Esophagus squamous epithelium (tissue), 5 donors: ENCODE measurements at places on chromosomes 6 and 20.

DNA sequence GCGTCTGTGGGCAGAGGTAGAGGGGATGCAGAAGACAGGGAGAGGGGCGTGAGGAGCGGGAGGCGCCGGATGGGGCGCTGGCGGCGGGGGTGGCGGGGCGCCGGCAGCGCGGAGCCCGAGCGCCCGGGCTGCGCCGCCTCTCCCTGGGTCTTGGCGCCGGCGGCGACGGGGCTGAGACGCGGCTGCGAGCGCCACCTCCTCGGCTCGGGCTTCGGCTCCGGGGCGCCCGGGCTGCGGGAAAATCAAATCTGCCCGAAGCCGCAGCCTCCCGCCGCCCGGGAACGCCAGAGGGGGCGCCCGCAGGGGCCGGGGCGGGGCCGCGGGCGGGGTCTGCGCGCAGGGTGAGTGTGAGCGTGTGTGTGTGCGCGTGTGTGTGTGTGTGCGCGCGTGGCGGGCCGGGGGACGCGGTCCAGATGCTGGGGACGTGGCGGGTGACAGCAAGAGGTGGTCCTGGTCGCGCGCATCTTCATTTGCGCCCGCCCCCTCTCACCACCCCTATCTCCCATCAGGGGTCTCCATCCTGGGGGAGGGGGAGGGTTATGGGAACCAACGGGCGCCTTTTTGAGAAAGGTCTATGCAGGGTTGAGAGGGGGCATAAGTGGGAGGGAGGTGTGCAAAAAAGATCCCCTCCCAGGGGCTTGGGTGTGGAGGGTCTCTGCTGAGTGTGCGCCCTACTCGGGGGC is 646 bp upstream of the CPNE5 start:
- no peak for DNase-seq

- no peak for DNase-seq
These were observed 98.6 kb downstream of the PTPRK start for GRCh38 chr6:128421788-128422187.

DNA sequence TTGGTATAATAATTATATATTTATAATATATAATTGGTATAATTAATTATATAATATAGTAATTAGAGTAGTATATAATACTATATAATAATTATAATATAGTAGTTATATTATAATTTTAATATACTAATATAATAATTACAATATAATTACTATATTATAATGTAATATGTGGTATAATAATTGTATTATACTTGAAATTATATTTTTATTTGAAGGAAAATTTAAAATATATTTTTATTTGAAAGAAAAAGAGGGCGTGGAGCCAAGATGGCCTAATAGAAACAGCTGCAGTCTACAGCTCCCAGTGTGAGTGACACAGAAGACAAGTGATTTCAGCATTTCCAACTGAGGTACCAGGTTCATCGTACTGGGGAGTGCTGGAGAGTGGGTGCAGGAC is 365.9 kb downstream of the MMUT start:
- DNase-seq, result no peak

GRCh38 chr20:21522481-21523280 is 8.8 kb upstream of the NKX2-2 start:
- DNase-seq, result no peak

DNA sequence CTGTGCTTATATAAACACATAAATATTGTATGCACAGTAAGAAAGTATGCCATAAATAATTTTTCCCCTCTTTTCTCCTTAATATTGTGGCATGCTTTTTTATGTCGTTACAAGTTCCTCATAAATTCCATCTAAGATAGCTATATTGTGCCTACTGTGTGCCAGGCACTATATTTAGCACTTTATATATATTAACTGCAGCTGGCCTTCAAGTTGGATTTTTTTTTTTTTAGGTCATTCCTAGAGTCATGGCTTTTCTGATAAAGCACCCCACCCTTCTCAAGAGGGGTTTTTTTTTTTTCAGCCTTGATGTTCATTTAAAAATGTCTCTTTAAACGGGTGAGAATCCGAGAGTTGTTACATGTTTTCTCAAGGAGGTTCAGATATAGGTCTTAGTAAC is 42.8 kb upstream of the RNF8 start:
- DNase-seq, result no peak

GRCh38 chr20:55790178-55790577 is 215.1 kb downstream of the CBLN4 start:
- no peak for DNase-seq

- DNase-seq, result no peak
These were observed 57.2 kb downstream of the CEP43 start for GRCh38 chr6:167056370-167056769.

GRCh38 chr6:149480502-149481280 is 4.1 kb downstream of the ZC3H12D start:
- DNase-seq, result no peak

- no peak for DNase-seq
These were observed 19.1 kb upstream of the TMEM217 start for GRCh38 chr6:37277001-37277409.

GRCh38 chr6:116369964-116370759 is 585 bp upstream of the DSE start:
- DNase-seq, result no peak

DNA sequence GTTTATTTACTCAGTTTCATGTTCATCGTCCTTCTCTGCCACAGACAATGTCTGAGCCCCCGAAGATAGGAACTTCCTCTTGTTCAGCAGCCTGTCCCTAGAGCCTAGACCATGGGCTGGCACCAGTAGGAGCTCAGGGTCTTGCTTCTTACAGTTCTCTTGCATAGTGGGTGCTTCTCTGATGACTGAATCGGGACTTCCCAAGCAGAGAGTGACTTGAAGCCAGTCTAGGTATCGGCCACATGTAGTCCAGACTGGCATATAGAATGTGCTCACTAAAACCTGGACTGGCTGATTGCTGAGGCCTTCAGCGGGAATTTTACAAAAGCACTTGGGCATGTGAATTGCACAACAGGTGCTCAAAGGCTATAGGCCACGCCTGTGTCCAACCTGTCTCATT is 52.0 kb downstream of the PRDM1 start:
- no peak for DNase-seq

- no peak for DNase-seq
These were observed 10.7 kb upstream of the ULBP3 start for GRCh38 chr6:150079604-150080003.

- no peak for DNase-seq
These were observed 16.2 kb upstream of the CHRNA4 start for GRCh38 chr20:63377256-63377941.

DNA sequence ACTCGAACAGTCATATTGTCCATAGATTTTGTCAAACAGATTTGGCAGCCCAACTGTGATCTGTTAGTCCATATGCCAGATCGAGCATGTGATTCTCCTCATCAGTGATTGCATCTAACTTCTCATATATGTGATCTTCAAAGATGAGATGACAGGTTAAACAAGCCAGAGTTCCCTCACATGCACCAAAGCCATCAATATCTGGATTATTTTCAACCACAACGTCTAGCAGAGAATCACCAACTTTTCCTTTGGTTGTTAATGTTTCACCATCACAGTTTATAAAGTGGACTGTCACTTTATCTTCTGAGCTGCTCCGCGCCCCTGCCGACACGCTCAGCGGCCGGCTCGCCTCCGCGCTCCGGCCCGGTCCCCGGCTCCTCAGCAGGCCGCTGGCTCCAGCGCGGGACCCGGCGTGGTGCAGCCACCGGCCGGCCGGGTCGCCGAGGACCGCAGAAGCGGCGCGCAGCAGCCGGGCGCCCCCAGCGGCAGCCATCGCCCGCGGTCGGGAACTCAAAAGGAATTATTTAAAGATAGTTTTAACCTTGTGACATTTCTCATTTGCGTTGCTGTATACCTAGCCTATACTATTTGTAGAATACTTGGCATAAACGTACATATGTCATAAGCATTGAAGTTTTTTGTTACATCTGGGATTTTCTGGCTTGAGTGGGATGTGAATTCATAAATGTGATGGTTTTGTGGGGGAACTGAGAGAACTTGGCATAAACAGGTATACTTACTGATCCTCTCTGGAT is 40.1 kb upstream of the DYNLRB1 start:
- no peak for DNase-seq

GRCh38 chr6:5511954-5512353 is 250.6 kb downstream of the FARS2 start:
- no peak for DNase-seq

DNA sequence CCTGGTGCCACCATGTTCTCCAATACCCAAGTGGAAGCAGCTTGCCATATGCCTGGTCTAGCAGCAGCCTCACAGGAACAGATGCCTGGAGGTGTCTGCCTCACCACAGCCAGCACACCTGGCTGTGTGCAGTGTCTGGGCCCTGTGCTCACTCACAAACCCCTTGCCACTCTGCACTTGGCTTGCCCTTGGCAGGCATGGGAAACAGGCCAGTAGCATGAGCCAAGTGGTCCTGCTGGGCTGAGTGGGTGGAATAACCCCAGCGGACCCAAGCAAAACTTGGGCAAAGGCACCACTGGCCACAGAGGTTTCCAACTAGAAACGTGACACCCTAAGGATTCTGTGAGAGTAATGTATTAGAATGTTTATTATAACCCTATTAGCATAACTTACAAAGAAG is 600.5 kb upstream of the GJE1 start:
- DNase-seq, result no peak

DNA sequence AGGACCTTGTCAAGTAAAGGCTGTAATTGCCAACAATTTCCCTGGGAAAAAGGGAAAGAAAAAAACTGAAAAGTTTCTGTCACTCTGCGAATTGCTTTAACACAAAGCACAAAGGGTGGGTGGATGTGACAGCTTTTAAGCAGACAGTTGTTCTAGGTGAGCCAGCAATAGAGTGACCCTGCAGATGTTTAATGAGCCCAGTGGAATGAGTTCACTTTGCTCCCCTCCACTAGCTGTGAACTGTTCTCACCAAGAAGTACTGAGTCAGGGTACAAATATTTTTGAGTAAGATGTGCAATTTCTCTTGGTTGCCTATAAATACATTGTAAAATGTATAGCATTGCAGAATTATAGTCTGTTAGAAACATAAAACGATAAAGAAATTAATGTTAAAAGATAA is 26.2 kb upstream of the LRRC1 start:
- DNase-seq, result no peak

- DNase-seq, result no peak
These were observed 31.4 kb downstream of the IGF2R start for GRCh38 chr6:160000280-160000704.

GRCh38 chr6:3731700-3732099 is 19.8 kb downstream of the PXDC1 start:
- DNase-seq, result no peak

DNA sequence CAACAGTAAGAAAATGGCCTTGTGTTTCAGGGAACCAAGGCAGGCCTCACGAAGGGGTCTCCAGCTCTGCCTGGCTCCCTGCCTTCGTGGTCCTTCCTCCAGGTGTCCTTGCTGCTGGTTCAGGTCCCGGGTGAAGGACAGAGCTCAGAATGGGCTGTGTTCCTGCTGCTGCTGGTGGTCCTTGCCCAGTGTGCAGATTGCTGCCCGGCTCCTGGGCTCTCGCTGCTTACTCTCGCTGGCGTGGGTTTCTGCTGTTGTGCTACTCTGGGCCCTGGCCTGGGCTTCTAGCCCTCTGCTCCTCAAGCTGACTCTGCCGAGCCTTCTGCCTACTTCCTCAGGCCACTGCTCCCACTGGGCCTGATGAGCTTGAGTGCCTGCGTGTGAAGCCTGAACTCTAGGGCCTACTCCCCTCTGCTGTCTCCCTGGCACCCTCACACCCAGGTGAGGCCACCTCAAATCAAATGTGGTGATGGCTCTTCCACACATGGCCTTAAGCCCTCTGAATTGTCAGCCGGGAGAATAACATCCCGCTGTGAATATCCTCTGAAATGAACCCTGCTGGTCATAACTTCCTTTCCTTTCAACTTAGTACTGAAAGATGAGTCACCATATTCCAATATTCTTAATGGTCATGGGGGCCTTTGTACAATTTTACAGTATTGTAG is 171.6 kb downstream of the FOXC1 start:
- DNase-seq, result no peak

DNA sequence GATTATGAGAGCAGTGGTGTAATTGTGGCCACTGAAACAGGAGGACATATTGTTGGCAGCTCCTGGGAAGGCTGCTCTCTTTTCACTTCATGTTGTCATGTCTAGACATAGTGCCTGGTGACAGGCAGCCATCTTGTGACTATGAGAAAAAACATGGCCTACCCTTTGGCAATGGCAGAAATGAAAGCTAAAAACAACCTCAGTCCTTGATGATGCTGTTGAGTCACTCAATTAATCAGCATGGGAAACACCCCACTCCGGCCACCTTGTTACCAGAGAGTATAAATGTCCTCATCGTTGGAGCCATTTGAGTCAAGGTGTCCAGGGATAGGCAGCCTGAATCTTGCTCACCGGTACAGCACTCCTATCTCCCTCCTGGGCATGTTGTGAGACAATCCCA is 31.2 kb upstream of the HMGA1 start:
- no peak for DNase-seq

GRCh38 chr6:130012728-130013127 is 5.7 kb upstream of the L3MBTL3 start:
- DNase-seq, result no peak

- no peak for DNase-seq
These were observed 178.6 kb downstream of the PLCB1 start for GRCh38 chr20:8310618-8311017.

DNA sequence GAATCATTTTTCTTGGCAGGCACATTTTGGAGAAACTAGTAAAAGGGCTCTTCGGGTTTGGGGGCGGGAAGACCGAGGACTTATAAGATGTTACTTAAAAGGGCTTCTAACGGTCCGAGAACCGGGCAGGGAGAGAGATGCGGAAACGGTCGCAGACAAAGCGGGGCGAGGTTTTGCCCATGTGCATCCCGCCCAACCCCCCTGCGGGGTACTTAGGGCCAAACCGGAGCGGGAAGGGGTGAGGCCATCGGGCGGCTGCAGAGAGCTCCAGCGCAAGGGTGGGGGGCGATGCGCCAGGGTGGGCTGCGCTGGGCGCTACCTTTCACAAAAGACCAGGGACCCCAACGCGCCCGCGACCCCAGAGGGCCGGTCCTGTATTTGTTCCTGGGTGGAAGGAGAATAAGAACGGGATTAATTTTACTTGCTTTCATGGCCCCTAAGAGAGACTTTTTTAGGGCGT is 616 bp downstream of the TUBB start:
- DNase-seq, result peak; percentile 41

- no peak for DNase-seq
These were observed 26.7 kb downstream of the NTSR1 start for GRCh38 chr20:62735331-62735821.

DNA sequence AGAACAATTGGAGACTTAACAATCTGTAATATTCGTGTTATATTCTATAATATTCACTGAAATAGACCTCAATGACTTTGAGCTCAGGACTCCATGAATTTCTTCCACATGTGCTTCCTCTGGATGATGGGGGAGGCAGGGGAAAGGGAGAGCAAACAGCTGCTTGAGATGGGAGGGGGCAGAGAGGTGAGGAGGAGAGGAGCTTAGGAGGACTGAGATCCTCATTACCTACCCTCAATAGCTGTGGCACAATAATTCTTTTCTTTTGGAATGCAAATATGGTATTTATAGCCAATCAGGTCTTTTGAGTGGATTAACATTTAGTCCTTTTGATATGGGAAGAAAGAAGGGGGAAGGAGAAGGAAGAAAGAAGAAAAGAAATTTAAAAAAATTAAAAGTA is 64.1 kb upstream of the ZNF217 start:
- DNase-seq, result no peak
